Activated CD4-positive, alpha-beta T cell treated with anti-CD3 and anti-CD28 coated beads, Interleukin-2, amount 50 U/mL, for 24 hours (primary cell): ENCODE measurements at places on chromosomes 5 and 9.

DNA sequence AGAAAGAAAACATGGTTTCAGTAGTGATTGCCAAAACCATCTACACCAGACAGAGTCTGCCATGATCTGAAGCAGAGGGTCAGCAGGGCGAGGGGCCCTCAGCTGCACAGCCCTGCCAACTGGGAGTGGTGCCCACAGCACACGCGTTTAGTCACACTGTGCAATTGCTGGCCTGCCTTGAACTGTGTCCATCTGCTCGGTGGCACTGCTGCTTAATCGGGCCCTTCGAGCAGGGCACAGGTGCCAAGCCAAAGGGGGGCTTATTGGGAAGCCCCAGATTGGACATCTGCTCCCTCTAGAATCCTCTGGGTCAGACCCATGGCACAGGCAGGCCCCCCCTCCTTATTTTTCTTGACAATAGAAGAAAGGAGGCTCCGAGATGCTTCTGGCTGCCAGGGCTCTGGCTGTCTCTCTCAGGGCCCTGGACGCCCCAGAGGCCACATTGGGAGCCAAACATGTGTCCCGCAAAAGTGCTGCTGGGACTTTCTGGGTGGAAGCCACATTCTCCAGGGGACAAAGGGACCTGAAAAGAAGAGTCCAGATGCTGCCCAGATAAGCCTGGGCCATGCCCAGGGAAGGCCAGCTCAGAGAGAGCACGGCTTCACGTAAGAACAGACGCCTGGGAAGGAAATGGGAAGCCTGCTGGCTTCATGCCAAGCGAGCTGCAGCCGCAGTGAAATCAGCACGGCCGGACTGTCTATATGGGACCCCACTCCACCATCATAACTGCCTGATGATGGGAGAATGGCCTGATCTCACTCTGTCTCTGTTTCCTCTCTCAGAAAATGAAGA lies 349.2 kb downstream of the GADD45G start:
- no peak for DNase-seq

DNA sequence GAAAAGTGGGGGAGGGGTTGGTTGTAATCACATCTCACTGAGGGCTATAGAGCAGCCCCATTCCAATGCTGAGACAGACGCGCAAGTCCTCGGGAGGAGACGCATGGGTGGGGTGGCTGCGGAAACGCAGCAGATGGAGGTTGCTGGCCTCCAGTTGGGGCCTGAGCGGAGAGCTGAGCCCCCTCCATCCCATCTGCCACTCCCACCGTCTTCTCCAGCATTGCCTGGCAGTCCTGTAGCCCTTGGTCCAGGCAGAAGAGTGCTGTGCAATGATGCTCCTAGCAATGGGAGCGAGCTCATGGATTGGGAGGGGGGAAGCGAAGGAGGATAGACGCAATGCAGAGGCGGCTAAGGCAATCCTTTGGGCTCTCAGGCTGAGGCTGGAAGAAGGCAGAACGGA lies 79.4 kb upstream of the GLRA1 start:
- DNase-seq: no peak

DNA sequence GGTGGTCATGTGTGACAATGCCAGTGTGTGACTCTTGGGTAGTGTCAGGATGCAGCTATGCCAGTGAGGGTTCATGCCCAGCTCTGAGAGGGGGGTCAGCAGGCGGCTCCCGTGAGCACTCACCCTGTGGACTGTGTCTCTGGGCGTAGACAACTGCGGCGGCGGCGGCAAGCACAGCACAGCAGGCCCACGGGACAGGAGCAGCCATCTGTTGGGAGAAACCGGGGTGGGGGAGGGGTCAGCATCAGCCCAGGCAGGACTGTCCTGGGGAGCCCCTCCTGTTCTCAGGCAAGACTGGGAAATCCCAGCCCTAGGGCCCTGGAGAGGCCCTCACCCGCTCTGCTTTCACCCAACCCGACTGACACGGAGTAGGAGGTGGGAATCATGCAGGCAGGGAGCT lies 20.8 kb downstream of the CNTFR start:
- no peak for DNase-seq

- no peak for DNase-seq
Observed at GRCh38 chr5:65017636-65018035, 248.9 kb downstream of the CWC27 start.

GRCh38 chr9:111316796-111317195 lies 13.2 kb downstream of the OR2K2 start:
- no peak for DNase-seq
